ENCODE measurements at places on chromosomes 12 and 14. TPM values are rescaled to one million over a fixed set of nuclear protein-coding genes. Genes with fewer than 3 reads are reported as not detected.
A peak's percentile ranks its signal among the peaks of the same experiment; 100 is the strongest.

DNA sequence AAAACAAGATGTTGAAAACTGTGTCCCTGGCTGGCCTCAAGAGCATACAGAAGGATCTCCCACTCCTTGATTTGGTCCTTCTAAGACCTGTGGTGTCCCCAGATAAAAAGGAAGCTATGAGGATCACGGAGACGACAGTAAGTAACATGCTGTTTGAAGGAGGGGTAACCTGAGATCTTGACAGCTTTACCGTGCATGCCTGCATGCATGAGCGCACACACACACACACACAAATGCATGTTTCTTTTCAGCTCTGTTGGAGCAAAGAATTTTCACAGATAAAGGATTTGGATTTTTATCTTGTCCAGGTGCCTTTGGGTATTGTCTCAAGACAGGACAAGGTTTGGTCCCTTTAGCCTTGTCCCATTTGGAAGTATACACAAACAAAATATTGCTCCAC is 411.6 kb upstream of the CCDC196 start:
- no peak for DNase-seq

DNA sequence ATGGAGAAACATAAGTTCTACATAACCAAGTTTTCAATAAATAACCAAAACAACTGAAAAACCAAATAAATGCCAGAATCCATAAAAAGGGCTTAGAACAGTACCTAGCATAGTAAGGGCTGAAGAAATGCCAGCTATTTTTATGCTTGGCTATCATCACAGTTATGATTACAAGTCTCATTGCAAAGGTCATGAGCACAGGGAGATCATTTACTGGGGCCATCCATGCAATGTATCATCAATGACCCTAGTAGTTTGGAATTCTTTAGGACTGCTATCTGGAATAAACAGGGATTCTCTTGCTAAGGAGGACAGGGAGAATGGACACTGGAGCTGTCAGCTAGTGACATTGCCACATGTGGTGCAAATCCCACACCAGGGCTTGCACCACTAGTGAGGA is 92.5 kb upstream of the NAP1L1 start:
- DNase-seq = no peak

DNA sequence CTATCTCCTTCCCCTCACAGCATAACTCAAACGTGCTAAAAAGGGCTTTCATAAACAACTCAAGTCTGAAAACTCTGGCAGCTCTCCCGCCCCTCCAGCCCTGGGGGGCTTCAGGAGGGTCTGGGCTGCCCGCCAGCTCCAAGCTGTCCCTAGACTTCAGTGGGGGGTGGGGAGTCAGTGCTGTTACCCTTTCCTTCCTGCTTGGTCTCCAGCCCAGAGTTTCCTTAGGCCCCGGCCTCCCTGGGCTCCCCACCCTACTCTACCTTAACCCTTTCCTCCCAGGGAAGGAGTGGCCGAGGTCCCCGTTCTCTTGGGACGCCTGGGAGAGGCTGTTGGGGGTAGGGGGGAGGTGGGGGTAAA is 530 bp upstream of the NYNRIN start:
- peak; percentile 68 for DNase-seq

GRCh38 chr12:93766796-93767523 is 89.8 kb downstream of the CRADD start:
- no peak for DNase-seq

DNA sequence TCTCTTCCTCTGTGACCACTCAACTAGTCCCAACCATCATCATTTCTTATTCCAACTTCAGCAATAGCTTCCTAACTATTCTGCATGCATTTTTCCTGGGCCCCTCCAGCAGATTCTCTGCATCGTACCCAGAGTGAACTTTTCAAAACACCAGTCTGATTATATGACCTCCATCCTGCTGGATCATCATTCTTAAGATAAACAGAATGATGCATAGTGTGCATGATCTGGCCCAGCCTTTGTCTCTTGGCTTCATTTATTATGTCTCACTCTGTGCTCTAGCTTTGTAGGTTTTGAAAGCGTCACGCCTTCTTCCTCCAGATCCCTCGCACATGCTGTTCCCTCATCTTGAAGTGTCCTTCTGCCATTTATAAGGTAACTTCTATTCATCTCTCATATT is 46.3 kb upstream of the SLC38A4 start:
- no peak for DNase-seq

ENDOU gene
- total RNA-seq = 0.11 TPM

DNA sequence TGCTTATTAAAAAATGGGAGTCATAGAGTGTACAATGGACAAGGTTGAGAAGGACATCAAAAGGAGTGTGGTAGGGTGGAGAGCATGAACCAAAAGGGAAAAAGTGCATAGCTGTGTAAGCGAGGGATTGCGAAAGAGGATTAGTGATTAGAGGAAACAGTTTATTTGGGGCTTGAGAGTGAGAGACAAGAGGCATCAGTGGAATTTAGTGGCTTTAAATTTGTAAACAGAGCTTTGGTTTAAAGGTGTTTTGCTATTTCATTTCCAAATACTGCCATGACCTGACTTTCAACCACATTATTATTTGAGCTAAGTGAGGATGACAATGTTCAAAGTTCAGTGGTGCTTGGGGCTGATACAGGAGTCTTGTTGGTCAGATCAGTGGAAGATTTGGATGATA is 53.4 kb downstream of the SLC16A7 start:
- DNase-seq = no peak

PRPH gene
- total RNA-seq = not detected

DNA sequence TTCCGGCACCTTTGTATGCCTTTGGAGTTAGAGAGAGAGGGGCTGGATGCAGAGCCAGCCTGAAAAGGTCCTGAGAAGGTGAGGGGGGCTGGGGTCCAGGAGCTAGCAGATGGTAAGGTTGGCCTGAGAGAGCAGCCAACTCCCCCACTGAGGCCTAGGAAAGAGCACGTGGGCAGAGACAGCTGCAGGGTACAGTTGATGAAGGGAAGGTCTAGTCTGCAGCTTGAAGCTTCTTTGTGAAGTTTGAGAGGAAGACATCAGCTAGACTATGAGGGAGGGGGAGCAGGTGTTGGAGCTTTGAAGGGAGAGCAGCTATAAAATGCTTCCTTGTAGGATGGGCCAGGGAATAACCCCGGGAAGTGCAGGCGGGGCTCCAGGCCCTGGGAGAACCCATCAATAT is 289.3 kb upstream of the AMIGO2 start:
- no peak for DNase-seq

- no peak for DNase-seq
These were observed 331.6 kb upstream of the STXBP6 start for GRCh38 chr14:25381498-25381897.

- no peak for DNase-seq
These were observed 147.5 kb upstream of the AVPR1A start for GRCh38 chr12:63298386-63298930.

DNA sequence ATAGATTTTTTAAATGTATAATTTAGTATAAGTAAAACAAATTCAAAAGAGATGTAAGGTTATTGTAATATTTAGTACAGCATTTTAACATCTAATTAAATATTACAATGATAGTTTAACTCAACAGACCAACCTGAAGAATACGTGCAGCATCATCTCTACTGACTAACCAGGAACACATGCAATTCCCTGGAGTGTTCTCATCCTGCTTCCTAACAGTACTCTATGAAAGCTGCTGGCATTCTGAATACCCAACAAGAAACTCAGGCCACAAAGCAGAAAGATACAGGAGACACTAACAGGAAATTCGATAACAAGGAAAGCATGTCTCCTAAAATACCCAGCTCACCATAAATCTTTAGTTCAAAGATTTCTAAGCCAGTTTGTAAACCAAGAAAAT is 58.3 kb downstream of the CEP83 start:
- no peak for DNase-seq

ORMDL2 gene
- 24.8 TPM for total RNA-seq

- DNase-seq = no peak
These were observed 392.9 kb upstream of the FOXG1 start for GRCh38 chr14:28373721-28374120.

- no peak for DNase-seq
These were observed 166.4 kb upstream of the LMNTD1 start for GRCh38 chr12:25719505-25719904.

- DNase-seq = no peak
These were observed 19.5 kb downstream of the FAM181A start for GRCh38 chr14:93946541-93947090.

DNA sequence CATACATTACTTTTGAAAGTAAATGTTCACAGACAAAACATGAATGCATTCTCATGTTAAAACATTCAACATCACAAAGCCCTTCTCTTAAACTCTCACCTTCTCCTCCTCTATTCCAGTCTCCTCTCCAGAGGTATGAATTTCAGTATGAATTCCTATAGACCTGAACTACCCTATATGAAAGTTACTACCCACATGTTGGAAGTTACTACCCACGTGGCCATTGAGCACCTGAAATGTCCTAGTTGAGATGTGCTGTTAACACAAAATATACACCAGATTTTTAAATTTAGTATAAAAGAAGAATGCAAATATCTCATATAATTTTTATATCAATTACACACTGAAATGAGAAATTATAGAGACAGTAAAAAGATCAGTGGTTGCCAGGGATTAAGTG is 60.2 kb downstream of the PAX9 start:
- no peak for DNase-seq

DNA sequence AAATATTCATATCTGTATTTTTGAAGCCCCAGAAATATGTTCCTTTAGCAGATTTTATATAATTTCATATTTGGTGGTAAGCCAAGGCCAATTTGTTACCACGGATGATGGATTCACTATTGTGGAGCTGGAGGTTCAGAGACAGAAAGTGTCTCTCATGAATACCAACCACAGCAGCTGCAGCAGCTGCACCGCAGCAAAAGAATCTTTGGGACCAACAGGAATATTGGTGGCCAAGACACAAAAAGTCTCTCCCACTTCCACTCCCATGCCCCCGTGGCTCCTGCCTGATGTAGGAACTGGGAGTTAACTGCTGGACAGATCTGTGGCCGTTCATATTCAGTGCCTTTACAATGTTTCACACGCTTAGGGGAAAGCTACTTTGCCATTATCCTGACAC is 155.3 kb downstream of the ADAMTS20 start:
- DNase-seq = no peak

TRHDE gene
- 1.4 TPM for total RNA-seq

GRCh38 chr12:90166671-90167070 is 458.0 kb upstream of the ATP2B1 start:
- no peak for DNase-seq

GPX2 gene
- 0.58 TPM for total RNA-seq

- DNase-seq = no peak
These were observed 34.0 kb downstream of the ALG10B start for GRCh38 chr12:38350342-38351174.

- DNase-seq = no peak
These were observed 59.3 kb downstream of the TESC start for GRCh38 chr12:117039891-117040309.

GRCh38 chr12:126608607-126609175 is 1543.5 kb downstream of the AACS start:
- no peak for DNase-seq

DNA sequence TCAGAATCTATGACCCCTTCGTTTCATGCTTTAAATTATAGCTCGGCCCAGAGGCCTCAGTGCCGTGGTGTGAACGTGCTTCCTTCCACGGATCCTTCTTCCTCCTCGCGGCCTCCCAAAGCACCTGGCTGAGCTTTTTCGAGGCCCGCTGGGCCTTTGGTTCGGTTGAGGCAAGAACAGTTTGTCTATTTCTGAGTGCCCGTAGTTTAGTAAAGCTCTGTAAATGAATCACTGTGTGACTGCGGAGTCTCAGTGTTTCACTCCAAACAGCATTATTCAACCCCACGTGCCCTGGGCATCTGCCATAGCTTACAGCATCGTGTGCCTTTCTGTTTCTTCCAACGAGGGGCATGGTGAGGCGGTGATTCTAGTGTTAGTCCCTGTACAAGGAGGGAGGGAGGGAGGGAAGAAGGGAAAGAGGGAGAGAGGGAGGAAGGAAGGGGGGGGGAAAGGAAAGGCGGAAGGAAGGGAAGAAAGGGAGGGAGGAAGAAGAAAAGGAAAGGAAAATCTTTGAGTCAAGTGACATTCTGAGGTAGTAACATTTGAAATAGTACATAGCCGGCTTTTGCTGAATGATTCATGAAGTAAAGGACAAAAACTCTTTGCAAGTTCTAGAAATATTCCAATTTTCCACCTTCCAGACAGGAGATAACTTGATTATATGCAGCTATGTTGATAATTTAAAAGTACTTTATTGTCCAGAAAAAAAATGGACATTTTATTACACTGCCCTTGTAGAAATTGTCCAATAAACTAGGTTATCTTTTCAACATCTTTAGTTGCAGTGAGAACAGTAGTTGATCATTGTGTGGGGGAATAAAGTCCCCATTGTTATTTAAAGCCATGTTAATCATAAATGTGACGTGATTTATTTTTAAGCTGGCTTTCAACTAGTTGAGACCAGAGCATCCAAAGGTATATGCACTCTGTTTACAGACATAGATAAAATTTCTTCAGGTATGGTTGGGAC is 1.2 kb upstream of the TRIM9 start:
- no peak for DNase-seq

DNA sequence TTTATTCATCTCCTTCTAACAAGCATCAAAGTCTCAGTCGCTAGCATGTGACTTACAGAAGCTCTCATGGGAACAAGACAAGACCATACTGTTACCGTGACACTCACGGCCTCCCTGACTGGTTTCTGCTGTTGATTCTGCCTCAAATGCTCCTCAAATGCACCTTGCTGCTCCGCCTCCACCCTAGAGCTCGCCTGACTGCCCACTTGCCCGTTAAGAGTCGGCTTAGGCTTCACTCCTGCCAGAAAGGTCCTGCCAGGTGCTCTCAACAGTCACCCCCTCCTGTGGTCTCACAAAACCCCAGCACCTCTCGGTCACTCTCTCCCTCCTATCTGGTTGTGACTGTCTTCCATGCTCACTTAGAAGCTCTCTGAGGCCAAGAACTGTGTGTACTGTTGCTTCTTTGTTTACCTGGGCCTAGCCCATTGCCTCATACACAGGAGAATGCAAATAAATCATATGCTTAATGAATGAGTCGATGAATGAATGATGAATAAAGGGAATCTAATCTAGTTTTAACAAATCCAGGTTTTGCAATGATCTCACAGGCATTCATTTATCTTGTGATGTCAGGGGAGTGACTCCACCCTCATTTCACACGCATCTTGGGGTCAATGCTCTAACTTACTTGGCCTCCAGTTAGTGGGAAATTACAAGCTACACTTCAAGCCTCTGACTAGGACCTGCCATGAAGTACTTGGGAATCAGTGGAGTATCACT is 41.3 kb downstream of the SSH1 start:
- DNase-seq = no peak

LGALS3 gene
- total RNA-seq = 19.2 TPM

RNASE1 gene
- 13.3 TPM for total RNA-seq

OASL gene
- 0.11 TPM for total RNA-seq

All from mesothelial cell of epicardium (in vitro differentiated cells).